ENCODE measurements at places on chromosomes 3 and 15.

GRCh38 chr15:65612949-65613744 is 2.2 kb upstream of the INTS14 start:
- no peak for DNase-seq

DNA sequence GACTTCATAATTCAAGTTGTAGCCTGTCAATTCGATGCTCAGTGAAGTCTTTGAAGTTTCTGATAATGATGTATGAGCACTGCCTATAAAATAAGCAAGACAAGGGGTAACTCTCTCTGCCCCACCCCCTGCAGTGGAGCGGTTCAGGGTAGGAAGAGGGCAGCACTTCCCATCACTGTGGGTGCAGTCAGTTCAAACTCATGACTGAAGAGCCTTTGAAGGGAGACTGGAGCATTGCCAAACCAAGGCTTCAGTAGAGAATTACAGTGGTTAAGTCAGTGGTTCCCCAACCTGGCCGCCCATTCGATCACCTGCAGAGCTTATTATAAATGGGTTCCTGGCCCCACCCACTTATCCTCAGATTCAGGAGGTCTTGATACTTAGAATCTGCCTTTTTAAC is 190.6 kb downstream of the SHQ1 start:
- peak; percentile 22 for DNase-seq

DNA sequence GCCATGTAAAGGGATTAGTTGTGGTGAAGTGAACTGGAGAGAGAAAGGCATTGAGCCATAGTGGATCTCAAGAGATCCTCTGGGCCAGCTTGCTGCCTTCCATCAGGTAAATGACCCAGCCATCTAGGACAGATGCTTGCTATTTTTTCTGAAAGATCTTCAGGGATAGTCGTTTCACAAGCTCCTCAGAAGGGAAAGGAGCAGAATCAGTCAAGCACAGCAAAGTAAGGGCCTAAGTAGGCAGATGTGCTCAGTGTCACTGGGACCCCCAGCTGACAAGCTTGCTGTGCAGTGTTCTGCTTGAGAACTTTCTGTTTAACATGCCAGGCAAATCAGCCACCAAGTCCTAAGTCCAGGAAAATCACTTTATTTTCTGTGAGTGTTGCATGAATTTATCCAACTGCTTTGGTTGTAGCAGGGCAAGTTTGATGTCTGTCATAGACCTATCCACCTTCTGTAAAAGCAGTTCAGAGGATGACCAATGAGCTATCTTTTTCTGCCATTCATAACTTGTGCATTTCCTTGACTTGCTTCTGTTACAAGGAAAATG is 319.8 kb downstream of the IL5RA start:
- DNase-seq, result no peak

DNA sequence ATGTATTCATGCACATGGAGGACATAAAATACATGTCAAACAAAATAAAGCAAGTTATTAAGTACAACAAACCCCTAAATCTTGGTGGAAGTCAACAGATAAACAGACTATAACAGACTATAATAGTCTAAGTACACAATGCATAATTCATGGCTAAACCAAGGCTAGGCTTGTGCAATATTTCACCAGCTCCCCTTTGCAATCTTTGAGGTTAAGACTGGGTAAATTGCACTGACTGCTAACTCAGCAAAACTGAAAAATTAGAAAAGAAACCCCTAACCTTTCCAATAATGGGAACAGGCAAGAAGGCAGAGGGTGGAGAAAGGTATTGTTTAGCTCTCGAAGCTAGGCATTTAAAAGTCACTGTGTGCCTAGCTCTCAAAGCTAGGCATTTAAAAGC is 304.9 kb upstream of the WNT5A start:
- DNase-seq, result no peak

Data from Kasumi-1 (cell line).